ENCODE measurements at places on chromosomes 16 and 17. TPM values are rescaled to one million over a fixed set of nuclear protein-coding genes. Genes with fewer than 3 reads are reported as not detected.

KRTAP2-3 gene
- total RNA-seq = not detected

MCRIP2 gene
- total RNA-seq = 63.3 TPM

NPW gene
- 15.2 TPM for total RNA-seq

SEZ6L2 gene
- 64.2 TPM for total RNA-seq

NACA2 gene
- not detected for total RNA-seq

TUFM gene
- total RNA-seq = 296 TPM

INCA1 gene
- 1.1 TPM for total RNA-seq

Data from WTC11 (cell line).